ENCODE measurements at places on chromosomes 11 and 22.

DNA sequence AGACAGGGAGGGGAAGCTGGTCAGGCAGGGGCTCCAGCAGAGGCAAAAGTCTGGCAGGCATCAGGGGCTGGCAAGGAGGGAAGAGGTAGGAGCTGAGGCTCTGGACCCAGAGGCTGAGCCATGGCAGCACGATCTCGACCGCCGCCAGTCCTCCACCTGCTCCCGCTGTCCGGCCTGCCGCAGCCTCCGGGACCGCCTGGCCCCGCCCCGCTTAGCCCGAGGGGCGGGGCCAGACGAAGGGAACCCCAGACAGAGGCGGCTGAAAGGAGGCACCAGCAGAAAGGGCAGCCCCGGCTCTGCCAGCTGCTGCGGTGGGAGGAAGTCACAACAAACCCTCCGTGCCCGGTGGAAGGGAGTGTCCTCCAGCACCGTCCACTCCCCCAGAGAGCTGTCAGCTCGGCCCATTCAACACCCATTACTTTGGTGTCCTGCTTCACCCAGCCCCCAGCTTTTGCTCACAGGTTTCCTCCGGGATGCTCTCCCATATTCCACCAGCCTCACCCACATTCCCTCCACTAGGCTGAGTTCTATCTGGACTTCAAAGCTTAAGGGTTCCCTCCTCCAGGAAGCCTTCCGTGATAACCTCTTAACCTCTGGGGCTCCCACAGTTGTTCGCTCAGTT is at the start of gene MFNG:
MFNG (minus strand) TSS at position 161 of the 622 bp plus-strand sequence. CDS start 207 bp downstream, outside the sequence.
- DNase-seq, result peak; percentile 87

- DNase-seq, result no peak
These were observed 70.2 kb downstream of the MED15 start for GRCh38 chr22:20577549-20577975.

DNA sequence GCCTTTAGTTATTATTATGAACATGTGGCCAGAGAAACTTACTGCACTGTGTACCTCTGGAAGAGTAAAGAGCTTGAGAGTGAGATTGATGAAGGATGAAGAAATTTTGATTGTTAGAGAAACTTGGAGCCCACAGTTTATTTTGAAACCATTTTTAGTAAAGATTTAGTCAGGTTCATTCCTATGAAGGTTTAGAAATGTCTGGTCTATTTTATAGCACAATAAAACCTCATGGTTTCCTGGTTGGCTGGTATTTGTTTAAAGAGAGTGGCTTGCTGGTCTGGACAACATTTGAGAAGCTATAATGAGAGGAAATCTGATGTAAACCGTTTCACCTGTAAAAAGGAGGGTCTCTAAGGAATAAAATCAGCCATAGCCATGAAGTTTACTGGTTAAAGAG is 8.8 kb upstream of the PDE3B start:
- DNase-seq, result no peak

GRCh38 chr11:3169255-3170043 is 4.3 kb upstream of the OSBPL5 start:
- peak; percentile 61 for DNase-seq

- DNase-seq, result no peak
These were observed 143.7 kb downstream of the PKNOX2 start for GRCh38 chr11:125308246-125308645.

GRCh38 chr22:18995327-18995711 is 59.2 kb upstream of the PRODH start:
- DNase-seq, result no peak

DNA sequence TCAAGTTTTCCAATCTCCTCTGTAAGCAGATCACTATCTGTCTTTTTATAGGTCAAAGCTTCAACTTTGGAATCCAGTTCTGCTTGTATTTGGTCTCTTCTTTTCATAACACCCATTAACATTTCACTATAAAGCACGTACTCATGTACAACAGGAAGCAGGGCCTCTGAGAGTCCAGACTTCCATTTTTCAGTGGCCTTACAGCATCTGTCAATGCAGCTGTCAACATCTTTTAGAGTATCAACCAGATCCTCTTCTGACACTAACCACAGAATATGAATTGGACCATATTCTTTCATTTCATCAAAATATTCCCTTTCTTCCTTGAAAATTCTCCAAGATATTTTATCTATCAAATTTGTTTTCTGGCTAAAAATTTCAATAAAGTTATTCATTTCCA is 24.7 kb upstream of the SLN start:
- DNase-seq, result no peak

- DNase-seq, result no peak
These were observed 1256.1 kb upstream of the CNTN5 start for GRCh38 chr11:97764605-97765004.

- no peak for DNase-seq
These were observed 13.6 kb upstream of the ABCC8 start for GRCh38 chr11:17490232-17490631.

GRCh38 chr11:18367431-18367830 is 26.9 kb upstream of the LDHA start:
- no peak for DNase-seq

- DNase-seq, result no peak
These were observed 4.7 kb downstream of the RTCB start for GRCh38 chr22:32407312-32407711.

DNA sequence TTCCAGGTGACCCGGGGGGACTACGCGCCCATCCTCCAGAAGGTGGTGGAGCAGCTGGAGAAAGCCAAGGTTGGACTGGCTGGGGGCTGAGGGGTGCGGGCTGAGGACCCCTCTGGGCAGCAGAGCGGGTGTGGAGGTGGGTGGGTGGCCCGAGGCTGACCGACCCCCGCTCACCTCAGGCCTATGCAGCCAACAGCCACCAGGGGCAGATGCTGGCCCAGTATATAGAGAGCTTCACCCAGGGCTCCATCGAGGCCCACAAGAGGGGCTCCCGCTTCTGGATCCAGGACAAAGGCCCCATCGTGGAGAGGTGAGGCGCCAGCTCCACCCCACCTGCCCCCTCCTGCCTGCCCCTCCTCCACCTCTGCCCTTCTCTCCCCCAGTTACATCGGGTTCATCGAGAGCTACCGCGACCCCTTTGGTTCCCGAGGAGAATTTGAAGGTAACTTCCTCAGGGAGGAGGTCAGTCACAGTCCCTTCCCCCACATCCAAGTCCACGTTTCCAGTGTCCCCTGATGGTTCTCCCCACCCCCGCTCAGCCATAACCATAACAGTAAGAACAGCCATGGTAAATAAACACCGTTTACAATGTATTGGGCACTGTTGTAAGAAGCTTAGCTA is 11.2 kb downstream of the DPP3 start:
- no peak for DNase-seq

- DNase-seq, result no peak
These were observed 22.9 kb upstream of the CHRM4 start for GRCh38 chr11:46414466-46414796.

- DNase-seq, result no peak
These were observed 473.7 kb downstream of the JRKL start for GRCh38 chr11:96863520-96863919.

DNA sequence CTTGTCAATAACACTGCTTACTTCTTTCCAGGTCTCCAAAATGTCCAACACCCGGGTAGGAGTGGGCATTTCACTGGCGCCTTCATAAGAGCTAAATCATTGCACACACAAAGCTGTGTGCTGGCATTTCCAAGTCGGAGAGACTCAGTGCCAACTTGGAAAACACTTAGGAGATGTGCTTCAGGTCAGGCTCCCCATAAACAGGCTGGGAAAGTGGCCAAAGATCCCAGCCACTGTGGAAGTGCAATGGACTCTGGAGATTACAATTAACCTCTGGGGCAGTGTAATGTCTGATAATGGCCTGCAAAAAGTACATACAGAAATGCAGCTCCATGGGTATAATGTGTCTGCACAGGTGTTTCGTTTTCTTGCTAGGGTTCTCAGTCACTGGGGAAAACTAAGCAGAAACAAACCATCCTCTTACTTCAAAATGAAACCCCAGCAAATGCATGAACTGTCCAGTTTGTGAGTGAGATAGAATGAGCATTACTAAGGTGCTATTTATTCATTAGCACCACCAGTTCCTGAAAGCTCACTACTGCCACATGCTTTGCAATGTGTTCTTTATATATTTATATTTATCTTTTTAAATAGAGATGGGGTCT is 79.0 kb downstream of the ABTB2 start:
- DNase-seq, result no peak

DNA sequence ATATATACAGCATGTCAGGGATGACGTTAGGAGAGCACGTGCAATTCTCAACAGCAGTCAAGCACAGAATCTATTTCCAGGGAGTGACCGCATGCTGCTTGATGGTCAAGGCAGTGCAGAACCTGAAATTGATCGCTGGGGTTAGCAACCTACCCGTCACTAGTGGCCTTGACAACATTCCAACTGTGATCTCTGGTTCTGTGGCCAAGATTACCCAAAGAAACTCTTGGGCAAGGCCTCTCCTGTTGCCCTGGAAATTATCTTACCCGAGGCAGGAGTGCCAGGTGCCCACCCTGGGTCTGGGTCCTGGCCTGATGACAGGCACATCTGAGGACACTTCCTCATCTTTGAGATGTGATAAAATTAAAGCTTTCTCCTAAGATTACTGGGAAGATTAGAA is 2.2 kb downstream of the TM7SF2 start:
- no peak for DNase-seq

DNA sequence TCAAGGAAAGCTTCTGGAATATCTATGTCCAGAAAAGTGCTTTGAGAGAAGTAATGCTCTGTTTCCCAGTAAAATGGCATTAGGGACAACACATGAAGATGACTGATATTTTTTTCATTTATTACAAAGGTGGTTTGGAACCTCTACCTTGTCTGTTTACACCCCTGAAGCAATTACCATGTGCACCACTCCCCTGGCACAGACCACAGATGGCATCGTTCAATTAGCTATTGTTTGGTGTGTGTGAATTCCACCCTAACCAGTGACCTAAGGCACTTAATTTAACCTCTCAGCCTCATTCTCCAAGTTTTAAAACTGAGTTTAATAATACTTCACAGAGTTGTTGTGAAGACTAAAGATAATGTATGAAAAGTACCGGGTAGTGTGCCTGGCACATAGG is 127.6 kb upstream of the BMAL1 start:
- no peak for DNase-seq

GRCh38 chr22:29231971-29232959 is 26.6 kb downstream of the EMID1 start:
- DNase-seq, result no peak

DNA sequence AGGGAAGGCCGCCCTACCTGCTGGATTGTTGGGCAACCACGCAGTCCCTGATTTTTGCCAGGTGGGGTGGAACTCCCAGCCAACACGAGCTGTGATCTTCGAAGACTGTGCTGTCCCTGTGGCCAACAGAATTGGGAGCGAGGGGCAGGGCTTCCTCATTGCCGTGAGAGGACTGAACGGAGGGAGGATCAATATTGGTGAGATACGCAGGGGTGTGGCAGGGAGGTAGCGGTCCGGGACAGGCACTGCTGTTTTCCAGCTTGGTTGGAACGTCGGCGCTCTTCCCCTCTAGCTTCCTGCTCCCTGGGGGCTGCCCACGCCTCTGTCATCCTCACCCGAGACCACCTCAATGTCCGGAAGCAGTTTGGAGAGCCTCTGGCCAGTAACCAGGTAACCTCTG is 7.6 kb downstream of the ACAD8 start:
- no peak for DNase-seq

GRCh38 chr11:85756401-85757200 is 54.3 kb downstream of the SYTL2 start:
- DNase-seq, result no peak

DNA sequence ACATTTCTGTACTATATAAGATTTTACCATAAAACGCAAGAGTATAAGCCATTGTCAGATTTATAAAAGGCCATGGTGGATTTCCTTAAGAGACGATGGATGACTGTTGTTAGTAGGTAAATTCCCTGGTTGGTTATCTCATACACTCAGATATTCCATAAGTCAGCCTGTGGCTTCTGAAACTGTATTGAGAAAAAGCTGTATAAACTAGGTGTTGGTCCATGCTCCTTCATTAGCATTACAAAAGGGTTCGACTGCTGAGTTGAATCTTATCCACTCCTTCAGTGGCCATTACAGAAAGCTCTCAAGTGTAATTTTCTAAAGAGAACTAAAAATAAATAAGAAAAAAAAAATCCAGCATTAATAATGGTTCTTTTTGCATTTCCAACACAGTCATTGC is 5.3 kb downstream of the GRAP2 start:
- DNase-seq, result no peak

- no peak for DNase-seq
These were observed at the start of gene TRPM5 for GRCh38 chr11:2443881-2444820. TSS of gene TRPM5 (minus strand) at chr11:2444514. CDS start at chr11:2423036, 21,478 bp downstream.

GRCh38 chr22:41636467-41636866 is 15.4 kb downstream of the XRCC6 start:
- no peak for DNase-seq

GRCh38 chr22:39839917-39840510 is 53.5 kb downstream of the ENTHD1 start:
- DNase-seq, result no peak

DNA sequence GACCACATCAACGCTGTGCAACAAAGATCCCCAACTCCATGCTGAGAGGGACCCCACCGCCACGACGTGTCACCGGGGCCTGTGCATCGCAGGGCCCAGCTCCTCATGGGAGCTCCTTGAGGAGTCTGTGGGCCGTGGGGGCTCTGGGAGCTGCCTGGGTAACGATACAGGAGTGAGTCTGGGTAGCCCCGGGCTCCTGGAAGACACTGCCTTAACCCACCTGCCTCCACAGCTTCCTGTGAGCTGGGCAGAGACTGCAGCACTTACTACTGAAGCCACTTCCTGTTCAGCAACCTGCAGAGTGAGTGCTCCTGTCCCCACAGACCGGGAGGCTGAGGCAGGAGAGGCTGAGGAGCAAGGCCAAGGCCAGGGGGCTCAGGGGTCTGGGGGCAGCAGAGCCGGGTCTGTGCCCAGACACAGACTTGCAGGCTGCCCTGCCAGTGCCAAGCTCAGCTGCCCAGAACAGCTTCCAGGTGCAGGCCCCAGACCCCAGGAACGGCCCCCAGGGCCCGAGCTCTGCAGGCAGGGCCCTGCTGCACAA is 226.7 kb downstream of the BRD1 start:
- no peak for DNase-seq

DNA sequence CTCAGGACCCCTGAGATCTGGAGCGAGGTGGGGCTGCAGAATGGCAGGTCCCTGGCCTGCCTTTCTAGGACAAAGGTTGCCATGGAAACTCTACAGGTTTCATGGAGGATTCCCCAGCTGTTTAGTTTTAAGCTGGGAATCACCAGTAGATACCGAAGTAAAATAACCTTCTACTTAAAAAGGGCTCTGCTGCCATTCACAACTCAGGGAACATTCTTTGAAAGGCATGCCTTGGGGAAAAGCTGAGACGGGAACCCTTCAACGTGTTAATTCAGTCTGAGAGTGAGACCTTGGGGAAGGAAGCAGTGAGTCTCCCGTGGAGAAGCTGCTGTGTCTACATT is 493.3 kb downstream of the BRD1 start:
- no peak for DNase-seq

Data from CMK (cell line).